PC-9 (cell line): ENCODE measurements at places on chromosomes 16 and 17.

DNA sequence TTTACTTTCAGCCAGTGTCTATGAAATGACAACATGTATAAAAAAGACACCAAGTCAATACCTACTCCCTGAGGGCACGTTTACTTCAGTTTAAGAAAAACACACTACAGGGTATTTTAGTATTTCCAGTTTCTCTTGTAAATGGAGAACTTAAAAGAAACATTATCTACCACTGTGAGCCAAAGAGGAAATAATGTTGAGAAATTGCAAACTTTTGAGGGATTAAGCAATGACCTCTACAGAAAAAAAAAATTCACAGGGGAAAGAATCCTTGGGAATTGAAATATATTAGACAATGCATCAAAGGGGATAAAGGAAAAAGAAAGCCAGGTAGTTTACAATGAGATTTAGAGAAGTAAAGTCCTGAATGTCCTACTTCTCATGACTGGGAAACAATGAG, 126.0 kb downstream of the KCNJ2 start:
- DNase-seq, result no peak

GRCh38 chr16:77612596-77612995, 109.7 kb upstream of the NUDT7 start:
- no peak for DNase-seq

DNA sequence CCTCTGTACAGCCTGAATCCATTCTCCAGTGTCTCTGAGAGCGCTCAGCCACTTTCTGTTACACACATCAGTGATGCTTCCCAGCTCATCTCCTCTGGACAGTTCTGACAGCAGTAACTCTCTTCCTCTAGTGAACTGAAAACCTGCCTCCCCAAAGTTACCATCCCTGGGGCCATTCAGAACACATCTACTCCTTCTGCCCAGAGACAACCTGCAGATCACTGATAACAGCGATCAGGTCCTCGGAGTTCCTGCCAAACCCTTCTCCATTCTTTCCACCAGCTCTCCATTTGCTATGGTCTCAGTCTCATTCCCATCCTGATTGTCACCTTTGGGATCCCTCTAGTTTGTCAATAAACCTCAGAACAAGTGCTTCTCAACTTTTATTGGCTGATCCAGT, 7.3 kb downstream of the ZZEF1 start:
- no peak for DNase-seq

GRCh38 chr16:71931599-71931998, 36.3 kb downstream of the IST1 start:
- DNase-seq, result no peak
